ENCODE measurements at places on chromosomes 2 and 18.

GRCh38 chr2:164770421-164770916, 71.2 kb downstream of the COBLL1 start:
- DNase-seq = no peak
- no peak overlapping the region for H3K4me3 ChIP-seq
- no peaks in the 10 kb centered on the region for H3K36me3 ChIP-seq

GRCh38 chr18:61222206-61222605, 111.0 kb upstream of the CDH20 start:
- H3K4me1 ChIP-seq = no peaks in the 10 kb centered on the region
- H3K36me3 ChIP-seq = no peaks in the 10 kb centered on the region
- no peaks in the 10 kb centered on the region for H3K27me3 ChIP-seq
- H3K4me3 ChIP-seq = no peak overlapping the region
- DNase-seq = no peak

GRCh38 chr2:156615836-156616322, 179.7 kb downstream of the GPD2 start:
- no peak for DNase-seq
- H3K4me1 ChIP-seq = no peaks in the 10 kb centered on the region
- H3K27me3 ChIP-seq = no peaks in the 10 kb centered on the region
- no peak overlapping the region for H3K27ac ChIP-seq
- no peak overlapping the region for H3K4me3 ChIP-seq

- no peaks in the 10 kb centered on the region for H3K36me3 ChIP-seq
- H3K27me3 ChIP-seq = no peaks in the 10 kb centered on the region
- DNase-seq = no peak
- H3K4me3 ChIP-seq = no peak overlapping the region
Measured at GRCh38 chr2:172560721-172561120, 4.8 kb downstream of the PDK1 start.

- H3K27me3 ChIP-seq = no peaks in the 10 kb centered on the region
- peaks cover 20% of the 10 kb centered on the region for H3K4me1 ChIP-seq
- H3K27ac ChIP-seq = no peak overlapping the region
- no peak overlapping the region for H3K4me3 ChIP-seq
Measured at GRCh38 chr2:86226636-86227520, 27.6 kb downstream of the MRPL35 start.

All from thoracic aorta (tissue), 2 donors.